ENCODE measurements at places on chromosomes 1 and 21.

DNA sequence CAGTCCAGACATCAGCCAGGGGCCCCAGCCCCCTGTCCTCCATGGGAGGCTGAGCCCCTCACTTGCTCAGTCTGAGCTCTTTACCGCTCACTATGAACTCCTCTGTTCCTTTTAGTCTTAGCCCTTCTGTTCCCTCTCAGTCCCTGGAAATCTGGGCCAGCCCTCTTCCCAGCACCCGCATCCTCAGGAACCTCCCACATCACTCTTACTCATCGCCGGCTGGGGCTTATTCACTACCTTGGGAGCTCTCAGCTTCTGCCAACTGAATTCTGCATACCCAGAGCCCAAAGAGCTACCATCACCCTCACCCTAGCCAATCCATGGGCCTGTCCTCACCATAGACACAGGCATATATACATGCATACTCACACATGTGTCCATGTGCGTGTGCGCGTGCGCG is 11.5 kb downstream of the KNCN start:
- no peak for DNase-seq

- DNase-seq = no peak
Observed at GRCh38 chr1:54571803-54572541, 23.9 kb downstream of the ACOT11 start.

GRCh38 chr21:15686506-15686905 is 43.3 kb upstream of the USP25 start:
- no peak for DNase-seq

GRCh38 chr1:81424061-81424460 is 376.7 kb upstream of the ADGRL2 start:
- no peak for DNase-seq

DNA sequence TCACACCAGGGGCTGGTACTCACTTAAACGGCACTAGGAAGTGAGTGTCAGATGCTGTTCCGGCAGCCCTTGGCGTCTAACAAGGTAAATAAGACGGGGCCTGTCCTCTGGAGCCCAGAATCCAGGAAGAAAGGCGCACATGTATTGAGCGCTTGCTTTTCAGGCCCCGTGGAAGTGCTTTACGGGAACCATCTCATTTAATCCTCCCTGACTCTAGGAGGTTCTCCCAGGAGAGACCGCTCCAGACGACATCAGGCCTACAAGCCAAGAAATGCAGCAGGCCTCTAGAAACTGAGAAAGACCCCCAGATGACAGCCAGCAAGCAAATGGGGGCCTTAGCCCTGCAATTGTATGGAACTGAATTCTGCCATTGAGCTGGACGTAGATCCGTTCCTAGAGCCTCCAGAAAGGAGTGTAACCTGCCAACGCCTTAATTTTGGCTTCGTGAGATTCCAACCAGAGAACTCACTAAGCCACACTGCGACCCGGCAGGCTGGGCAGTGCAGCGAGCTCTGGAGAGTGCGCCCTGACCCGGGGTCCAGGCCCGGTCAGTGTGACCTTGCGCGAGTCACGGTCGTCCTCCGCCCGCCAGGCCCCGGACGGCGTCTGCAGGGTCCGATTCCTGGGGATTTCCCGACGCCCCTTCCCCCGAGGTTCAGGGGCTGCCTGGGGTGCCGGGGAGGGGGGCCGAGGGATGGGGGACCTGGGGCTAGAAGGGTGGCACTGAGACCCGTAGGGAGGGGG is 532 bp upstream of the MANEAL start:
- DNase-seq = no peak

DNA sequence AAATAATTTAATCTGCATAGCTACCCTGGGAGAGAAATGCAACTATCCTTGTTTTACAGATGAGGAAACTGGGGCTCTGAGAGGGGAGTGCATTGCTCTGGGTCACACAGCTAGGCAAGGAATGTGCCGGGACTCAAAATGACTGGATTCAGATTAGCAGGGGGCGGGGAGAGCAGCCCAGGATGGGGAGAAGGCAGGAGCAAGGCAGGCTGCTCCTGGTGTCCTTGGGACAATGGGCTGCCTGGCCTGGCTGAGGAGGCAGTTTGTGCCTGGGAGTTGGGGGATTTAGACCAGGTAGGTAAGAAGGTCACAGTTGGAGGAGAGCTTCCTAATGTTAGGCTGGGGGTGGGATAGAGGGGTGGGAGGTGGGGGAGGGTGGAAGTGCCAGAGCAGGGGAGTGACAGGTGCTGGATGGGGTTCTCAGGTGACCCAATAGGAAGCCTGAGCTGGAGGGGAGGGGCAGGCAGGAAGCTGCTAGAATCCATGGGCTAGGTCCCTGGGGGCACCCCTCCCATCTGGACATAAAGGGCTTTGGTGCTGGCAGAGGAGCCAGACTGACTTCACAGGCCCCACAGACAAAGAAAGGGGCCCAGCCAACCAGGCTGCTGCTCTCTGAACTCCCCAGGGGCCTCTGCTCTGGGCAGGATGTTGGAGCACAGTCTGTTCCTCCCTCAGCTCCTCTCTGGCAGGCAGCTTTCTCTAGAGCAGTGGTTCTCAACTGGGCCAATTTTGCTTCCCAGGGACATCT is 29.0 kb downstream of the TRIM62 start:
- peak; percentile 70 for DNase-seq

Data from ecto neural progenitor cell (in vitro differentiated cells).